ENCODE measurements at places on chromosomes 13 and 19. TPM values are rescaled to one million over a fixed set of nuclear protein-coding genes. Genes with fewer than 3 reads are reported as not detected.
A peak's percentile ranks its signal among the peaks of the same experiment; 100 is the strongest.

DNA sequence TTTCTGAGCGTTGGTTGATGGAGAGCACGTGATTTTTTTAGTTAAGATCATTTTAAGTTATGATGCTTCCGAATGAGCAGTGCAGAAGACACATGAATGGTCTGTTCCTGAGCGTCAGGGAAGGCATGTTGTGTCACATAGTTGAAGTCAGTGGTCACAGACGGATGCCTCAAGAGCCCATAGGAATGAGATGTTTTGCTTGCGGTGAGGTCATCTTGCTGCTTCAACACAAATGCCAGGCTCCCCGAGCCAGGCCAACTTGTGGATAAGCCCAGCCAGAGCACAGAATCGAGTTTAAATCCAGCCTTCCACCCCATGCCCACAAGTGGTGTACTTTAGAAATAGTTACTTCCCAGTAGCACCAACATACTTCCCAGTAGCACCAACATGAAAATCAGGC lies 5.4 kb downstream of the UPF3A start:
- H3K27ac ChIP-seq: no peak overlapping the region
- no peak for DNase-seq

DNA sequence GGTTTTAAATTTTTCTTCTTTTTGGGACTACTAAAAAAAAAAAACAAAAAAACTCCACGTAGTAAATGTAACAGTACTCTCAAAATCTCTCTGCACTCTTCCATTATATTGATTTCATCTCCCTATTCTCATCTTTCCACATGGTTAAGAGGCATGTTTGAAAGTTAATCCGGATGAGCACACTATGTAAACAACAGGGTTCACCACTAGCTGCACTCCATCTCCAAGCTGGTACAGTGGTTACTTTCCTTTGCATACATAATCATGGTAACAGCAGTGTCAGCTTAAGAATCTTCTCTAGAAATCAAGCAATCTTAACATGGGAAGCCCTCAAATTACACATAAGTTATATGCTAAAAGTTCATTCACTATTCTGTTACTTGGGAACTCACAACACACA lies 92.6 kb downstream of the MIPEP start:
- peaks cover 10% of the 10 kb centered on the region for H3K4me1 ChIP-seq
- H3K27me3 ChIP-seq: no peaks in the 10 kb centered on the region

- H3K27ac ChIP-seq: no peak overlapping the region
- no peak for DNase-seq
- no peaks in the 10 kb centered on the region for H3K36me3 ChIP-seq
- H3K27me3 ChIP-seq: no peaks in the 10 kb centered on the region
These were observed 45.0 kb downstream of the CEBPG start for GRCh38 chr19:33418461-33418860.

DNA sequence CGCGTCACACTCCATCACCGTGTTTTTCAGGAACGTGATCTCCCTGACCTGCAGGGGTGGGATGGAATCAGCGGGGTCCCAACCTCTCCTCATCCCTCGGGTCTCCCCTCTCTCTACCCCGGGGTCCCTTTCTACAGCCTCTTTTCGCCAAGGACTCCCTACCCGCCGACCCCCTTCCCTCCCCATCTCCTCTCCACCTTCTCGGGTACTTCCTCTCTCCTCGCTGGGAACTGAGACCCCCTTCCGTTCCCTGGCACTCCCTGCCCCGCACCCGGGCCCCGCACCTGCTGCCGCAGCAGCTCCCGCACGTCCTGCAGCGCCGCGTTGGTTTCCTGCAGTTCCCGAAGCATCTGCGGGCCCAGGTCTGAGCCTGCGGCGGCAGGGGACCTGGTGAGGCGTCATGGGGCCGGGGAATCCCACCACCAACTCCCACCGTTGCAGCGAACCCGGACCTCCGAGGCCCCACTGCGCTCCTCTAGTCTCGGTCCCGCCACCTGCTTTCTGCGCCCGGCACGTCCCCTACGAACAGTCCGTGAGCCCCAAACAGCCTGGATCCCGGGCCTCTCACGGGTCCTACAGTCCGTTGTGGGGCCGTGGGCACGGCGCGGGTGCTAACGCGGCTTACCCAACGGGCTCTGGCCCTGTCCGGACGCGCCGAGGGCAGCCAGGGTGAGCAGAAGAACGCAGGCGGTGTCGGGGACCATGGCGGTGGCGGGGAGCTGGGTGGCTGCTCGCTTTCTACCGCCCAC lies at the start of gene COMP:
COMP (minus strand) TSS at position 740 of the 749 bp plus-strand sequence; CDS start at position 704, 36 bp downstream.
- H3K4me1 ChIP-seq: peaks cover 25% of the 10 kb centered on the region
- peaks cover 80% of the 10 kb centered on the region for H3K27me3 ChIP-seq
- no peak within 1 kb of the TSS for H3K4me3 ChIP-seq
- no peaks in the 10 kb centered on the region for H3K36me3 ChIP-seq

The GPR18 gene
- not detected for polyA plus RNA-seq

The TLE6 gene
- polyA plus RNA-seq: 6.4 TPM

DNA sequence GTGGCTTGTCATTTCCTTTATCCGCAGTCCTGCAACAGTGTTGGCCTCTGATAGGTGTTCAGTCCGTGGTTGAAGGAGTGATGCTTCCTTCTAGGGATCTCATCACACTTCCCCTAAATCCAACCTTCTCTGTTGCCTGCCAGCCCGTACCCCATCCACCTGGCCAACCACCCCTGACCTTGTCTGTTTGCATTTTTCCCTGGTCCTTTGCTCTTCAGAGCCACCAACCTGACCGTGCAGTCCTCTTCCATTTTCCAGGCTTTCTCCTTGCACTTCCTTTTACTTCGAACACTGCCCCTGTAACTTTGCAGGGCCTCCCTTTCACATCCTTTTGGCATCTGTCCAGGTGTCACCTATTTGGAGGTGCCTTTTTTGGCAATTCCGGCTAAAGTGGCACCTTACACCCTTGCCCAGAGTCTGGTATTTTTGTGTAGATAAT lies 696 bp downstream of the ZNF460 start:
- peak overlapping the region; percentile 87 for H3K4me3 ChIP-seq
- H3K4me1 ChIP-seq: peaks cover 59% of the 10 kb centered on the region
- peaks cover 22% of the 10 kb centered on the region for H3K36me3 ChIP-seq
- DNase-seq: no peak
- H3K27ac ChIP-seq: peak overlapping the region; percentile 98
- no peaks in the 10 kb centered on the region for H3K27me3 ChIP-seq

The ZNF540 gene
- 0.21 TPM for polyA plus RNA-seq
